Stimulated activated CD8-positive, alpha-beta memory T cell treated with anti-CD3 and anti-CD28 coated beads, Interleukin-15, amount 100 ng/mL, for 48 hours (primary cell): ENCODE measurements at places on chromosomes 6 and 20.

GRCh38 chr20:25309395-25310267, 61.7 kb downstream of the PYGB start:
- no peak for DNase-seq

GRCh38 chr20:1509237-1509636, 18.0 kb upstream of the SIRPB2 start:
- no peak for DNase-seq

DNA sequence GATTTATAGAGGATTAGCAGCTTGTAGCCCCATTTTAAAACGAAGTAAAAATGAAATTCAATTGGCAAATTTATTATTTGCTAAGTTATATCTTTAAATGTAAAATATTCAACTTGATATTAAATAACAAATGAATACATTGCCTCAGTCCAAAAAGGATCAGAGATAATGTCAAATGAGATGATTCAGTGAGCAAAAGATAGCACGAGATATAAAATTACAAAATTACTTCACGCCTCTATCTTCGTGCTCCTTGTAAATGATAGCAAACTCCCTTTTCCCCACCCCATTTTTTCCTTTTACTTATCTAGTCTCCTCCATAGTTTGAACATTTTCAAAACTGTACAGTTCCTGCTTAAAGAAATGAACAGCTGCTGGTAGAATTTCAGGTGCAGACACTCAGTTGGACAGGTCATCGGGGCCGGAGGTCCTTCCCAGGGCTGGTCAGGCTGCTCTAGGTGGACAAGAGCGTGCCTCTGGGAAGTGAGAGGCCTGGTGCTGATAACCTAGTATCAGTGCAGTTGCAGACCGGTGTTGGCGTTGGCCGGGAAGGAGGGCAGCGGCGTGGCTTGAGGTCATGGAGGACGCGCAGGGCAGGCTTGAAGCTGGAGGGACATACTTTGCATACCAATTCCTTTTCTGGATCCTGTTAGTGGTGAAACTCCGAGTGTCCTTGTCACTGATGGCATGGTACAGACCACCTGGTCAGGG, 83.9 kb downstream of the CDC5L start:
- no peak for DNase-seq

DNA sequence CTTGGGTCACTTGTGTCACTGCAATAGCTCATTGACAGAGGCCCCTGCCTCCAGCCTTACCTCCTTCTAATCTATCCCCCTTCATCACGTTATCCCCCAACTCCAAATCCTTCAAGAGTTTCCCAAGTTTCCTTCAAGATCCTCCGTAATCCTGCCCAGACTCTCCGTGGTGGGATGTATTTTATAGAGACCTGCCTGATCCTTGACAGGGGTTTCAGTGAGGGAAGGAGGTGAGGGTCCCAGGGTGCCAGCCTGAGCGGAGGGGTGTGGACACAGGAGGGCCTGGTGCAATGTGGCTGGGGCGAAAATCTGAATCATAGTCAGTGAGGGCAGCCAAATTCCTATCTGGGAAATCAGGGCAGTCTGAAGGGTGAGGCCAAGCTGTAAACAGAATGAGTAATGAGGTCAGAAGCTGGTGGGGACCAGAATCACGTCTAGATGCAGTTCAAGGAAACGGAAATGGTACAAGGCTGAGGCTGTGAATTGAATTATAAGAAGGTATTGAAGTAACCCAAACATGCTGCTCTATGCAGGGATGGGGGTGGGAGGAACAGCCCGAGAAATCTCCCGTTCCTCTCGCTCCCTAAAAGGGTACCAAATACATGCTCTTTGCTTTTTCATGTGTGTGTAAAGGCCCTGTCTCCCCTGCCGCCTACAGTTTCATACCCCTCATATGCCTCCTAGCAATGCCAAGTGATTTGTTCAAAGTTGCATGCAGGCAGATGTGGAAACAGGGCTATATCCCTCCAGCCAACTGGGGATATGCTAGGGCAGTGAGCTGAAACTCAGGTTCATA, 35.4 kb upstream of the PIM1 start:
- no peak for DNase-seq

DNA sequence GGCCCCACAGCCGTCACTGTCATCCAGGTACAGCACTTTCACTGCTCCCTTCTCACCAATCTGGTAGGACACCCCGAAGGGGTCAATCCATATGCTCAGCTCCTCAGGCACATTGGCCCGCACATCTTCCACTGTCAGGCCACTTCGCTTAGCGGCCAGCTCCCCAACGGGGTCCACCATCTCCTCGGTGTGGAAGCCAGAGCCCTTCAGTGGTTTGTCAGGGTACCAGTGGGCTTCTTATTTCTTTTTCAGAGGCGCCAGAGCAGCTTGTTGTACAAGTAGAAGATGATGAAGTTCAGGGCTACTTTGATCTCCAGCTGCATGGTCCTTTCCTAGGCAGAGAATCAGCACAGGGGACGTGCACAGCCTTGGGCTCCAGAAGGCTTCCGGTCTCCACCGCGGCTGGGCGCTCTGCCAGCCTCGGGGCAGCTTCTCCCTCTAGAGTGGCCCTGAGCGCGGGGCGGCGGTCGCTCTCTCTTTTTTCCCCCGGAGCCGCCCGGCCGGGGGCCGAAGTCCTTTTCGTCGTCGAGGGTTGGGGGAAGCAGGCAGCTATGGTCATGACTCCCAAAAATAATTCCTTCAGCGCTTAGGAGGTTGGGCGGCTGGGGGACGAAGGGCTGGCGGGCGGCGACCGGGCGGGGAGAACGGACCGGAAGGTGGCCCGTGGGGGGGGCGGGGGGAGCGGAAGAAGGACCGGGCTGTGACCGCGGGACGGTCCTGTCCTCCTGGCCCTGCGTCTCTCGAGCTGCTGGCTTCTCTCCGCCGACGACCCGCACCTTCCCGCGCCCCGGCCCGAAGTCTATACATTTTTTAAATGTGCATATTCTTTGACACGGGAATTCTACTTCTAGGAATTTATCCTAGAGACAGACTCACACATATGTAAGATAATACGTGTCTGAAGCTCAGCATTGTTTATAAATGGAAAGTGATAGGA, 6.5 kb upstream of the ZSCAN9 start:
- DNase-seq = no peak

DNA sequence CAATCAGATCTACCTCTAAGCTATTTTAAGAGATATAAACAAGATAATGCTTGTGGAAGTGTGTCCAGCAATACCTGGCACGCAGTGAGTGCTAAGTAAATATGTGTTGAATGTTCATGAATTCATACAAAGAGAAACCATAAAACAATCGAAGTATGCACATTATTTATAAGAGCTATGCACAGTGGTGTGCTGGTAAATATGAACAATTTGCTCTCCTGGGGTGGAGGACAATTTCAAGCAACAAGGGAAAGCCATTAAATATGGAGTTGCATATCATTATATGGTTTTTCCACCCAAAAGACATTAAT, 526.6 kb upstream of the MARCKS start:
- no peak for DNase-seq

GRCh38 chr20:18165553-18165952, 27.9 kb downstream of the KAT14 start:
- no peak for DNase-seq

DNA sequence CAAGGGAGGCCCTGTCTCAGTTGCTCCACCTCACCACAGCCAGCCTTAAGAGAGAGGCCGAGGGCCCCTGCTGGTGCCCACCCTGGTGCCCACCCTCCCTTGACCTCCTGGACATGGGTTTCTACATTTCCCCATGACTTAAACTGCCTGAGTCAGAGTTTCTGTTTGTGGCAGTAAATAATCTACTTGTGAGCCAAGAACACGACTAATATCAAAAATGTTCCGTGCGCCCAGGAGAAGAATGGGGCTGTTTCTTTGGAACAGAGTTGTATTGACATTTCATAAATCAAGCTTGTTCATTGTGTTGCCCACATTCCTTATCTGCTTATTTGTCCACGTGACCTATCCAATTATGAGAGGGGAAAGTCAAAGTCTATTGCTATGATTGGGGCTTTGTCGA, 143.5 kb downstream of the ANKRD60 start:
- no peak for DNase-seq

- DNase-seq = no peak
Measured at GRCh38 chr6:138987080-138987642, 892 bp downstream of the REPS1 start.

- no peak for DNase-seq
Measured at GRCh38 chr6:166008441-166009369, 158.9 kb downstream of the TBXT start.

DNA sequence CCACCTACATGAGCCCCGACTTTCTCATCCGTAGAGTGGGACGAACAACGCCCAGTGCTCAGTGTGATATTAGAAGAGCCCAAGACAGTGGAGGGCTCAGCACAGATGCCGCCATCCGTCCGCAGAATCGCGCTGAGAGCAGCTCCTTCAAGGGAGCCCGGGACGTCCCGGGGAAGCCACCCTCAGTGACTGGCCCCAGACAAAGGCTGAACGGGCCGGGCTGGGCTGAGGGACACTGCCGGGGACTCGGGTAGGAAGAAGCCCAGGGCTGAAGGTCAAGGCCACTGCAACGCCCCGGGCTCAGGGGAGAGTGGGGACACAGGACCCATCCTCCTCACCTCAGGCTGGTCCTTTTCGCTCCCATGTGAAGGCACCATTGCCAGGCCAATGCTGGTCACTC, 12.8 kb upstream of the CHRNA4 start:
- no peak for DNase-seq

DNA sequence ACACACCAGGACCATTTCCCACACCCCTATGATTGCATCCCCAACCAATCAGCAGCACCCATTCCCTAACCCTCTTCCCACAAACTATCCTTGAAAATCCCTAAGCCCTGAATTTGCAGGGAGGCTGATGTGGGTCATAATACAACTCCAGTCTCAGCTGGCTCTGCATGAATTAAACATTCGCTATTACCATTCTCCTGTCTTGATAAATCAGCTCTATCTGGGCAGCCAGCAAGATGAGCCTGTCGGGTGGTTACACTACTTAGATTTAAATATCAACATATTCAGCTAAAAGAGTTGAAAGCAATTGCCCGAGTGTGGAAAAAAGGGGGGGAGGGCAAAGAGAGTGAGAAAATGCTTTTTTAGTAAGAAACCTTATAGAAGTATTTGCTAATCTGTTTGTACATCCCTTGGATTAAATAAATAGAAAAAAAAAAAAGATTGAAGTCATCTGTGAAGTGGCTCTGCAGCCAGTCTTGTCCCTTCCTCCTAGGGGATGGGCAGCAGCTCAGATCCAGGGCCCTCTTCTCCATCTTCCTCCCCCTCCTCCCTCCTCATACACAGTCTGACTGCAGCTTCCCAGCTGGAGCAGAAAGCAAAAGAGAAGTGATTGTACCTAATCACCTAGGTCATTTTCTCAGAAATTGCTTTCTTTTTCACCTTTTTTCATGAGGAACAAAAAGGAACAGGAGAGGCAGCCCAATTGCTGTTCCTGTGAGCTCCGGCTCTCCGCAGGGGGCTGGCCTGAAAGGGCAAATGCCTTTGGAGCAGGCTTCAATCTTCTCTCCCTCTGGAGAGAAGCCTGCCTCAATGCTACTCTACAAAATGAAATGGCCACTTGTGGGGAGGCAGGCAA, 356.6 kb upstream of the SULF2 start:
- no peak for DNase-seq

GRCh38 chr6:39298061-39298460, 16.2 kb downstream of the KCNK17 start:
- DNase-seq = no peak

DNA sequence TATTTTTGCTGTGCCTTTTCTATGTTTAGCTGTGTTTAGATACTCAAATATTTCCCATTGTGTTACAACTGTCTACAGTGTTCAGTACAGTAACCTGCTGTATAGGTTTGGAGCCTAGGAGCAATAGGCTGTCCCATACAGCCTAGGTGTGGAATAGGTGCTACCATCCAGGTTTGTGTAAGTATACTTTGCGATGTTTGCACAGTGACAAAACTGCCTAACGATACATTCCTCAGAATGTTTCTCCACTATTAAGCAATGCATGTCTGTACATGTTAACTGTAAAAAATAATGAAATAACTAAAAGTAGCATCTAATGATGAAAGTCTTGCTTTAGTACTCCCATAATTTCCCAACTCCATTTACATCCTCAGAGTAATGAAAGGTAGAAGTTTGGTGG, 46.0 kb downstream of the SERAC1 start:
- no peak for DNase-seq

- DNase-seq = no peak
Measured at GRCh38 chr20:50982363-50982762, 23.7 kb downstream of the MOCS3 start.

GRCh38 chr20:20489648-20490341, 121.9 kb downstream of the INSM1 start:
- no peak for DNase-seq
